ENCODE measurements at places on chromosomes 6 and 20.

DNA sequence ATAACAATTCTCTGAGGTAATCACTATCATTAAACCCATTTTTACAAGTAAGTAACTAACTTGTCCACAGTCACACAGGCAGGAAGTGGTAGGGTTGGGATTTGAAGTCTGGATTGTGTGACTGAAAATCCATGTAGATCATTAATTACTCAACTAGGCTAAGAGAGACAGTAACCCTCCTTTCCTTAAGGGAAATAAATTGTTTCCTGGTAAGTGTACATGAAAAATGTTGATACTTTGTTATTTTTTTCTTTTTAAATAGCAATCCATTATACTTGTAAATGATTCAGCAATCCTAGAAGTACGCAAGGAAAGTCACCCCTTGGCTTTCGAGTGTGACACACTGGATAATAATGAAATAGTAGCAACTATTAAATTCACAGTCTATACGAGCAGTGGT is 11.6 kb downstream of the SPACA1 start:
- no peak for DNase-seq

DNA sequence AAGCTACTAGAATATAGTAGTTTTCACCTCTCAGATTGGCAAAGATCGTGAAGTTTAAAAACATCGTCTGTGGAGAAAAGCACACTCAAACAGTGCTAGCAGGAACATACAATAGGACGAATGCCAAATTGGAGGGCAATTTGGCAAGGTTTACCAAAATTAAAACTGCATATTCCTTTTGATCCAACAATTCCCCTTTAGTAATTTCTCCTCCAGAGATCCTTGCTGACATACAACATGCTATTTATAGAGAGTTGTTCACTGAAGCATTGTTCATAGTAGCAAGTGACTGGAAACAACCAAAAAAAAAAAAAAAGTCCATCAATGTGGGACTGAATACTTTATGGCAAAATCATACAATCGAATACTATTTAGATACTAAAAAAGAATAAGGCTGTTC is 202.2 kb downstream of the ATXN1 start:
- no peak for DNase-seq

DNA sequence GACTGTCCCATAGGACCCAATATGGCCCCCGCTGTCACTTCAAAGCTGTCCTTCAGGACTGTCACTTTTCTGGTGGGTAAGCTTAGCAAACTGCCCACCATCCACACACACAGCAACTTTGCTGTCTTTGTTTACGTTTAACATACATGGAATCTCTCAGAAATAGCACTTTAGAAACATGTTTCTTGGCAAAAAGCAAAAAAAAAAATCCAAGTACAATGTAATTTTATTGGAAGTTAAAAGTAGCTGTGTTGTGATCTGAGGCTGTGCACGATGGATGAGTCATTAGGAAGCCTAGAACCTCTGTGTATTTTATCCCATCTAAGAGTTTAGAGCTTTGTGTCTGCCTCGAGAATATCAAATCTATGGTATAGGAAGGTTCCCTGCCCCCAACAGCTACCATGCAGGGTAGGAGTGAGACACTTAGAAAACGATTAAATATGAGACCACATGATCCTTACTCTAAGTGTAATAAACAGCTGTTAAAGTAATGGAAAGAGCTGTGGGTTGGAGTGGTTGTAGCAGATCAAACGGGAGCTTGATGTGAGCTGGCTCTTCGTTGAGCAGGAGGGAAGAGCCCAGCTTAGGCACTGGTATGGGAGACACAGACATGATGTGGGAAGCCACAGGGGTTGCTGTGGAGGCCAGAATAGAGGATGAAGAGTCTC is 119.5 kb downstream of the PLEKHG1 start:
- DNase-seq: no peak

DNA sequence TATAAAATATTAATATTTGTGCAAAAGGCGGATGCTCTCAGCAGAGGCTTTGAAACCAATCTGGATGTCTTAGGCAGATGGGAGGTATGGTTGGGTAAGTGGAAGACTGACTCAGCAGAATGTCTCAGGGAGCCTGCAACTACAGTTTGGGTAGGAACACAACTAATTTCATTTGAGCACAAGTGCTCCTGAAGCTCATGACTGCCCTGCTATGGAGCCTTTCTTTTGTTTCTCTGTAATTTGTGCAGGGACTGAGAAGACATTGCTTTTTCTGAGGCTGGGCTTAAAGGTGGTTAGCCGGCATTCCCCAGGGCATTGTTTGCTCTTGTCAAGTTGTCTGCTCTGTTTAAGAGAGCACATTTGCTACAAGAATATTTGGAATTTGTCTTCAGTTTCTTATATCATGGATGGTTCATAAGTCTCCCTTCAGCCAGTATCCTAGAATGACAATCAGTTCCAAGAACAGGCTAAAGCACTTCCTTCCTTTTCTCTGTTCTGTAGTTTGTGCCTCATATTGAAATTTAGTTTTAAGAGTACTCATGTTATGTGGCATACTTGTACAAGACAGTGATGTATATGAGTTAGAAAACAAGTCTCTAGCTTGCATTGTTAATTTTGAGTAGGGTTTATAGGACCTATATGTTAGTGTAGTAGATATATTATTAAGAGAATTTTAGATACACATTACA is 208.3 kb downstream of the ZFAND3 start:
- no peak for DNase-seq

- DNase-seq: no peak
These were observed 22.3 kb upstream of the PPARD start for GRCh38 chr6:35320031-35320410.

DNA sequence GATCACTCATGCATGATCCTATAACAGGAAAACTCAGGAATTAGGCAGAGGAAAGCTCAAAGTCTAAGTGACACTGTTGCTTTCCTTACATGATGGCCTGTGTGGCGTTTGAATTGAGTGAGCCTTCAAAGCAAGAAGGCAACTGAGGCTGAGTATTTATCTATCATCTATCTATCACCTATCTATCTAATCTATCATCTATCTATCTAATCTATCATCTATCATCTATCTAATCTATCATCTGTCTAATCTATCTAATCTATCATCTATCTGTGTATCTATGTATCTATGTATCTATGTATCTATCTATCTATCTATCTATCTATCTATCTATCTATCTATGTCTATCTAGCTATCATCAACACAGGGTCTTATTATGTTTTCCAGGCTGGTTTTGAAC is 41.8 kb upstream of the BCLAF1 start:
- DNase-seq: no peak

GRCh38 chr6:152085451-152085921 is 278.0 kb downstream of the ESR1 start:
- no peak for DNase-seq

DNA sequence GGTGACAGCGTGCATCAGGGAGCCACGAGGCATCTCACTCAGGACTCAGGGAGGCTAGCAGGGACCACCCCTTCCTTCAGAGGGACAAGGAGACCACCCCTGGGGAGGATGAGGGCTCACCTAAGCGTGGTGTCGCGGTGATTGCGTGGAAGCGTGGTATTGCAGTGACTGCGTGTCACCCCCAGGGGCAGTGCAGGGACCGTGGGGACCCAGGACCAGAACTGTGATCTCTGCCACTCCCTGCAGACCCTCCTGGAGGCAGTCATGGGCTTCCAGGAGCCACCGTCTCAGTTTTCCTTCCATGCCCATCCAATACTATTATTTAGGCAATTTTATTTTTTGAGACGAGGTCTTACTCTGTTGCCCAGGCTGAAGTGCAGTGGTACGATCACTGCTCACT is 147.1 kb downstream of the TAF4 start:
- no peak for DNase-seq

- DNase-seq: no peak
These were observed 116.2 kb downstream of the RTN4IP1 start for GRCh38 chr6:106512968-106513574.

DNA sequence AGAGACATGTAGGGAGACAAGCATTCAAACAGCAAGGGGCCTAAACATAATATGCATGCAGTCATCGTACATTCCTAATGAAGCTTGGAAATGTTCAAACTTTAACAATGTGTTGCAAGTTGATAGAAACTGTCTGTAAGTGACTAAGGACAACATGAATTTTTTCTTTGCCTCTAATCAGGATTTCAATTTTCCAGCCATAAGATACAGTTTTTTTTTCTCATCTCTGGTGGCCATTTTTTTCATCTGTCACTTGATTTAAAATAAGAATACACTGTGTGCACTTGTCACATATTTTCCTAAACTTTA is 22.2 kb upstream of the MTRF1L start:
- DNase-seq: no peak

GRCh38 chr6:24229696-24230405 is 103.8 kb downstream of the NRSN1 start:
- no peak for DNase-seq

DNA sequence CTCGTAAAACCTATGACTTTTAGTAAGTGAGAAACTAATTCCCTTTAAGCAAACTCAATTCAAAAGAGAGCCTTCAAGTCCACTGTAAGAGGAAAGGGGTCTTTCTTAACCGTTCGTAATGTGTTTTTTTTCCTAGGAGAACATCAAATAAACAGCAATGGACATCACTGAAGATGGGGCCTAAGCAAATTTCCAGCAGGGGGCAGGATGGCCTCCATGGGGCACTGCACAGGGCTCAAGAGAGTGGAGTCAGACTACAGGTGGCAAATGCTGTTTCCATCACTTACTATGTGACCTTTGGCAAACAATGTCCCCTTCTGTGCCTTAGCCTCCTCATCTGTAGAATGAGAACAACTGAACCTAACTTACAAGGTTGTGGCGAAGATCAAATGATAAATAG is 88.7 kb downstream of the ARHGAP18 start:
- DNase-seq: no peak

- no peak for DNase-seq
These were observed 173.3 kb downstream of the RFX6 start for GRCh38 chr6:117050301-117050700.

DNA sequence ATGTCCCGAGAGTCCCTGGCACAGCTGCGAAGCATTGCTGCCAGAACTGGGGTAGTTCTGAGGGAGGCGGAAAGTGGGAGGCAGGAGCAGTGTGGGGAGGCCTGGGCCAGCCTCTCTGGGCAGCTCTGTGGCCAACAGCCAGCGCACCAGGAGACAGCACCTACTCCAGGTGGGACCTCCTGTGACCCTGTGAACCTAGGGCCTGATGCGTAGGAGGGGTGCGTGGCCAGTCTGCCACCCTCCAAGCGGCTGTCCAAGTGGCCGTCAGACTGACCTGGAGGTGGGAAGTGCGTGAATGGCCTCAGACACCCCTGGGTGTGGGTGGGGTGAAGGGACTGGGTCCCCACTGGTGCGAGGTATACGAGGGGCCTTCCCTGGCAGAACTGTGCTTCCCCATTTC is 15.5 kb downstream of the SS18L1 start:
- no peak for DNase-seq

- DNase-seq: no peak
These were observed 53.7 kb downstream of the NUDT3 start for GRCh38 chr6:34338811-34339210.

- DNase-seq: no peak
These were observed 43.7 kb upstream of the BPIFA2 start for GRCh38 chr20:33124261-33124660.

DNA sequence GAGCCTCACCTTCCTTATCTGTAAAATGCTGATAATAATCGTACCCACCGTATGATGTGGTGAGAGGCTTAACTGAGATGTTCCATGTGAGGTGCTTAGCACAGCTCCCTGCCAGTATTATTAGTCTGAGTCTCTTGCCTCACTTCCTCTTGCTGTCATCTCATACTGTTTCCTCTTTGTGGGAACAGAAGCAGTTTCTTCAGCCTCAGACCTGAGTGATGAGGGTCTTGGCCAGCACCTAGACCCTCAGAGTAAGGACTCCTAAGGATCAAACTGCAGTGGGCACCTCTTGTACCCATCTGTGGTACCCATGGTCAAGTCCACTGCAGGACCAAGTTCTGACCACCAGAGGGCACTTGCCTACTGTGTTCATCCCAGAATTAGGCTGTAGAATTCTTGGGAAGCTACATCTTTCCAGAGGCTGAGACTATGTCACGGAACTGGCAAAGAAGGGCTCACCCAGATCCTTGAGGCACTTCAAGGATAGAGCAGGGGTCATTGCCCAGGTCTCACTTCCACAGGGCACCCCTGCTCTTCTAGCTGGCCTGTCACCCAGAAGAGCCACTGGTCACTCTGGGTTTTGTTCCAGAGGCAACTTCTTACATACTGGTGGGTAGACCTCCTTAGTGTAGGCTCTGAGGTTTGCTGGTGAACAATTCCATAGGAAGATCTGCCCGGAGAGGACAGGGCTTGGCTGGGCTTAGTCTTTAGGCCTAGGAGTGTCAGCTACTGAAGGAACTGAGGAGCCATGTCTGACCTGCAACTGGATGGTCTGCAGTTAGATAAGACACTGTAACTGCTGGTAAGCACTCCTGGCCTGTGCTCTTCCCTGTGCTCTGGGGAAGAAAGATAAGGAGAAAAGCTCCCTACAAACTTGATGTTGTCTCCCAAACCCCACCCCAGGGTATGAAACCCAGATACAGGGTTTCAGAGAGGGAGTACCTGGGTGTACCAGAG is 20.6 kb upstream of the SGK2 start:
- peak; percentile 21 for DNase-seq

DNA sequence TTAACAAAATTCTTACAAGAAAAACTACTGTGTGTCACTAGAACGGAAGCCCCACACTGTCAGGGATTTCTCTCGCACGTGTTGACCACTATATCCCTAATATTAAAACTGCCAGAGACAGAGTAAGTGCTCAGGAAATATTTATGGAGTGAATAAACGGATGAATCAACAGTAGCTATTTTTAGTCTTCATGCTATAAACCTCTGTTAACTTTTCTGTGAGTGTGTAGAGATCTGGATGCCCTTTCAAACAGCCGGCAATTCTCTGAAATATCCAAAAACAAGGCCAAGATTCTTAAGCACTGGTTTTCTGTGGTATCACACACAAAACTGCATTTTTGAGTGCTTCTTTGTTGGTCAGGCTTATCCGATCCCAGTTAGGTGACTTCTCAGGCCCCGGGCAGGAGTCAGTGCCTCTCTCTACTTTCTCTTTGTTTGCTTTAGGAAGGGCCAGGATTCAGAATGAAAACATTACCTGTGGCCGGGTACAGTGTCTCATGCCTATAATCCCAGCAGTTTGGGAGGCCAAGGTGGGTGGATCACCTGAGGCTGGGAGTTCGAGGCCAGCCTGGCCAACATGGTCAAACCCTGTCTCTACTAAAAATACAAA is 15.7 kb downstream of the ATP9A start:
- DNase-seq: no peak

DNA sequence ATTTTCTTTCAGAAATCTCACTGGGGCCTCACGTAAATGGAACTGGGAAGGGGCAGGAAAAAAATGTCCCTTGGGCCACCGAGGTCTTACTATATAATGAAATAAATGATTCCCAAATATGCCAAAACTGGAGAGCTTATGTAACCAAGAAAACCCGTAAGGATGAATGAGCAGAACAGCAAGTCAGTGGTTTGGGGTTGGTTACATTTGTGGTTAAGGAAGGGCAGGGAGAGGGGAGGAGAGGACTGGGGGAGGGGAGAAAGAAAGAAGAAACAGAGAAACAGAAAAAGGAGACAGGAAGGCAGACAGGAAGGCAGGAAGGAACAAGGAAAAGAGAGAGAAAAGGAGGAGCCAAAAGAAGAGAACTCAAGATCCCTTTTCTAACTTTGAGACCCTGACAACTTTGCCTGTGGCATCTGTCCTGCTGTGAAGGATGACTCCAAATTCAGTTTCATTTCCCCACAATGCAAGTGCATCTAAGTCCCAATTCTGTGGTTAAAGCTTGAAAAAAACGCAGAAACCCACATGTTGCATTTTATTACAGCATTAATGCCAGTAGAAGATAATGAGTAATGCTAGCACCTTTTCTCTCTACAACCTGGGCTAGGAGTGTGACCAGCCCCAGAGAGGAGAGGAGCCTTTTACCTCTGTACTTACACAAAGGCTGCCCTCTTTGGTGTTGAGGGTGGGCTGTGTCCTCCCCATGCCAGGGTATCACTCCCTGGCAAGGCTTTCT is 10.8 kb upstream of the ARMC2 start:
- DNase-seq: no peak

Measured in stimulated activated CD4-positive, alpha-beta T cell treated with anti-CD3 and anti-CD28 coated beads, TNF-alpha, amount 100 ng/mL, for 4 hours (primary cell).